Neural crest cell (in vitro differentiated cells): ENCODE measurements at places on chromosomes 6 and 20.

DNA sequence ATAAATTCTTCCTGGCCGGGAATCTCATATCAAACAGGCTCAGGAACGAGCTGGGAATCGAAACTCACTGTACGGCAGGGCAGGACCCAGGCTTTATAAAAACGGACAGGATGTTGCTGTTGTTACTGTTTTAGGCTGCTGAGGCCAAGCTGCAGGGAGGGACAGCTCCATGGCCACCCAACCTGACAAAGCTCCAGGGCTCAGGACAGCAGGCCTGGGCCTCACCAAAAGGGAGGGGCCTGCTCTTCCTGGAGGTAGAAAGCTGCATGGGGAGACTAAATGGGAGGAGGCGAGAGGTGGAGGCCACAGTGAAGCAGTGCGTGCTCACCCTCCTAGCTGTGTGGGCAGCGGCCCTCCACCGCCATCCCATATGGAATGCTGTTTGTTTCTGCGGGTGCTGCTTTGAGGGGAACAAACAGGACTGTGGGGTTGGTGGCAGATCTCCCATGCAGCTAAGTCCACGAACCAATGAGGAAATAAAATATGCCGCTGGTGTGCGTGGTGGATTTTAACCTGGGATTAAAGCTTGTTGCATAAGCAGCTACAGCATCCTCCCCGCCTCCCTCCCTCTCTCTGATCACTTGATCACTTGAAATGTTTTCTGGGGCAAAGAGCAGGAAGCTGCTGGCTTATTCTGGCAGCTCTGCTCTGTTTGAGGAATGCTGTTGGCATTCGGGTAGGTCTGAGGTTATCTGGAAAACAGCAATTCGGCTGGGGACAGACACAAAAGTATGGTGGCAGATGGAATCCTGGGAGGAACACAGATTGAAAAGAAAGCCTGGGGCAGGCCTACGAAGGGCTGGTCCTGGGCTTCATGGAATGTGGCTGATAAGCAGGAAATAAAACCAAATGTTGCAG, 2.4 kb upstream of the ZMYND8 start:
- no peak for DNase-seq

GRCh38 chr6:164015088-164015484, 600.6 kb downstream of the QKI start:
- DNase-seq = no peak

- DNase-seq = no peak
Measured at GRCh38 chr20:1830240-1830639, 65.0 kb upstream of the SIRPA start.

DNA sequence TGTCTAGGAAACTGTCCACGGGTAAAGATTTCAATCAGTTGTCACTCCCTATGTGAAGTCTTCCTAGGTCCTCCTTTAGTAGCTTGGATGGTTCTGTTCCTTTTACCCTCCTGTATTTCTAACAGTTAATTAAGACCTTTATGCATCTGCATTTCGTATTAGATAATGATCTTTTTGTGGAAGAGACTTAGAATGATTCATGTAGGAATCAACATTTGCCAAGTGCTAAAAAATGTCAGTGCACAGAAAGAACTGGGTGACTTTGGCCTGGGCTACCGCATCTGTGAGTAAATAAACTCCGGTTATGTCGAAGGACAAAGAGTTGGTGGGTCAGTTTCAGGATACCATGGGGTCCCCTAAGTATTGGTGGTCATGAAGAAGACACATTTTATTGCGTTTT, 918.0 kb downstream of the TFAP2A start:
- DNase-seq = no peak

GRCh38 chr20:54320148-54320607, 112.3 kb downstream of the PFDN4 start:
- DNase-seq = no peak

DNA sequence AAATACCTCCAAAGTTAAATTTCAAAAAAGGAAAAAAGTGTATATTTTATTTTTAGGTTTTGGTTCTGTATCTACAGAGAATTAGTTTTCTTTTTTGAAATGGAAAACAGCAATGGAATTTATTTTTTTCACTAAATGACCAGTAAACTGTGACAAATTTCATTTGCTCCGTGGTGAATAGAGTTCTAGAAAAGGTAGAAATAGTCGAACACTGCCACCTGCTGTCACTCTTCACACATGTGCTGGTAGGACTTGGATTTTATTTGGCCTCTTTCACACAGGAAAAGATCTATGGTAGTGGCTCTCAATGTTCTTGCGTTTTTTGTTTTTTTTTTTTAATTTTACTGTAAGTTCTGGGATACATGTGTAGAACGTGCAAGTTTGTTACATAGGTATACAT, 312.5 kb downstream of the EYA4 start:
- peak; percentile 45 for DNase-seq

GRCh38 chr20:42370075-42370474, 751.9 kb upstream of the CHD6 start:
- no peak for DNase-seq

DNA sequence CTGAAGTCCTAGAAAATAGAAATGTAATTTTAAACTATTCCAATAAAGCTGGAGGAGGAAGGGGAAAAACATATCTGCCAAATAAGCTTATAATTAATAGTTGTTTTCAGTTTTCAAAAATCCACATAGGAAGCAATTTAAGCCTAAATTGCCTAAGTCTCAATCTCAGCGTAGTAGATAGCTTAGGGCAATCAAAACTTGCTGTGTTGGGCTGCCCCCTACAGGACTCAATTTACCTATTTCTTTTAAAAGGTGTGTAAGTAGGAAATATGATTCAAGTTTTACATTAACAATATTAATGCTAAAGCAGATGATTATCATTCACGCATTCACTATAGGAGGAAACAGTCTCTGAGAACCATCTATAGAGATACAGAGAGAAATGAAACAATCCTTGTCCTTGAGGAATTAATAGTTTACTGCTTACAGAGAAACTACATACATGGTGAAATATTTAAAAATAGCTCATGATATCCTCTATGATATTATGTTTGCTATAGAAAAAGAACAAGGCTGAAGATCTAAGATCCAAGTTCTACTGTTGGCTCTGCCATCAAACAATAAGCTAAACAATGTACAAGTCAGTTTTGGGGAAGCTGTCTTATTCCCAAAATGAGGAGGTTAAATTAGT, 102.1 kb downstream of the ATG5 start:
- peak; percentile 45 for DNase-seq

DNA sequence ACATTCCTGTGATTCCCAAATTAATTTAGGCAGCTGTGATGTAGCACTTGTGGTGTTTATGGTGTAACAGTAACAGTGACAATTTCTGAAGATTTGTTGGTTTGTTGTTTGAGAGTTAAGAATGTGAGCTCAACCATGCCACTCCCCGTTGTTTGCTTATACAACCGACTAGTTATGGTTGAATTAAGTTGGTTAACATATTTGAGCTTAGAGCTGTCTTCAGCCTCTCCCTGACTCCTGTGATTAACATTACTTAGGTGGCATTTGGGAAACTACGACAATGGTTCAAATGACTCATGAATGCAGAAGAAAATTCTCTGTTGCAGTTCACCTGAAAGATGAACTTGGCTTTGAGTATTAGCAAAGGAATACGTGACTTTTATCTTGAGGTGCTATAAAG, 35.9 kb upstream of the PRL start:
- no peak for DNase-seq

DNA sequence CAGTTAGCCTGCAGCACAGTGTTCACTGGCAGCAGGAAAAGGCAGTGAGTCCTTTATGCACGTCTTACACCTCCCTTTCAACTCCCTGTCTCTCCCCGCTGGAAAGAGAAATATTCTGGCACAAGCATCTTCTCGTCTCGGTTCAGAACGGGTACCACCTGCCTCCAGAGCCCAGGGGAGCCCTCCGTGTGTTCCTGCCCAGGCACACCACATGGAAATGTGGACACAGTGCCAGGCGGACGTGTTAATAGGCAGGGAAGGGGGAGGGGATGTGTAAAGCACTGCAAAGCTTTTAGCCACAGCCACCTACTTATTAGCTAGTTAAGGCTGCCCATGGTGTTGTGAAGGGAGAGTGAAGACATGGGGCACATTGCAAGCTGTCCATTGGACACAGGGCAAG, 219.7 kb downstream of the FARS2 start:
- no peak for DNase-seq

DNA sequence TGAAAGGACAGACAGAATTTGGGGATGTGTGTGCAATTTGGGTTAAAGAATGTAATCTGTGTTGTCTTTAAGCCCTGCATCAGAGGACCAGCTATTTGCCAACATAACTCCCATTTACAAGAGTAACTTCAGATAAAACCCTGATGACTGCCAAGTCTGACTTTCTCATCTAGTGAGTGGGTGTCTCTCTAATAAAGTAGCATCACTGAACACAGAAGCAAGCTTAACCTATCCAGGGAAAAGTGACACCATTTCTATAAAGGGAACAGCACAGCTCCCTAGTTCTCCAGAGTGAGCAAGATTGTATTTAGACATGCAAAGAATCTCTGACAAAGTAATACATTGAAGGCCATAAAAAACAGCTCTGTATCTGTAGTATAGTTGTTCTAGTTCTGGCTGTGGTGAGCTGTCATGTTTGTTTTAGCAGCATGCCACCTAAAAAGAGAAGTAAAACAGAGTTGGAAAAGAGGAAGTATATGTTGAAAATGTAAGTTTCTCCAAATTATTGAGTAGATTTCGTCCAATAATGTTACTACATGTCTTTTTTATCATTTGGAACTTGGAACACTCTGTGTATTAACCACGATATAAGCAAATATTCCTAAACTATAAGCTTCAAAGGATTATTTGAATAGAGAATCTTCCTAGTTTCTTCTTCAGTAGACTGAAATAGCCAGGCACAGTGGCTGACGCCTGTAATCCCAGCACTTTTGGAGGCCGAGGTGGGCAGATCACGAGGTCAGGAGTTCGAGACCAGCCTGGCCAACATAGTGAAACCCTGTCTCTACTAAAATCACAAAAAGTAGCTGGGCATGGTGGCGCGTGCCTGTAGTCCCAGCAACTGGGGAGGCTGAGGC, 8.8 kb upstream of the PIM1 start:
- DNase-seq = no peak

DNA sequence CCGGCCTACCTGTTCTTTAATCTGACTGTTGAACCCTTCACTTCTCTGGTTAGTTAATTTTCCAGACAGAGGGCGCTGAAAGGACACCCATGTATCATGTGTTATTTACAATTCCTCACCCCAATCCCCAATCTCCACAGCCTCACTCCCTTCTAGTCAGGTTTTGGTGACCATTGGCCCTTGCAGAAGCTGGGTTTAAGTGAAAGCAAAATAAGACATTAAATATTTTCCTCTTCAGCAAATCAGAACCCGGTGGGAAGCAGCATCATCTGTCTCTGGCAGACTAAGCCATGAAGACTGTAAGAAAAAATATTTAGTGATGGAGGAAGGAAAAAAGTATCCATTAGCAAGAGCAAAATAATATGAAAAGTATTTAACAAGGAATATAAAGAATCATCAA, 9.4 kb upstream of the HLA-DQA1 start:
- DNase-seq = no peak
